ENCODE measurements at places on chromosomes 1 and 21.
A peak's percentile ranks its signal among the peaks of the same experiment; 100 is the strongest.

DNA sequence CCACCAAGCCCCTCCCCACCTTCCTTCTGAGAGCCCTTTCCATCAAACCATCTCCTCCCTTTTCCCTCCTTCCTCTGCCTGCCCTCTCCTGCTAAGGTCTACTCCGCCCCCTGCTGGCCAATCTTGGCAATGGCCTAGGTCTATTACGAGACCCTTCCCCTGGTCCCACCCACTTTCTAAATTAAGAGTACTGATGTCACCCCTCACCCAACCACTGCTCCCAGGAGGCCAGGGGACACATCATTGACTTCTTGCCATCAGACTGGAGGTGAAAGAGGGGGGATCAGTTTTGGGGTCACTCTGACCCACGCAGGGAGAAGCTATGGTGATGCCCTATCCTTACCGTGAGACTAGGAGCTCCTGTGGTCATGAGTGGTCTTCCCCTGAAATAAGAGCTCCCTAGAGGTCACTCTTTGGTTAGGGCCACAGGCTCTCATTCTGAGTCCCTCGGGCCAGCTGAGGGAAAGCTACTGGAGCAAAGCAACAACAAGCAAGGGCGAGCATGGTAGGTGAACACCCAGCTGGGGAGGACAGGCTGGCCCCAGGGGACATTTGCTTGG is 34.6 kb upstream of the S100A7 start:
- peak; percentile 35 for DNase-seq

GRCh38 chr1:188958461-188959115 is 1519.1 kb downstream of the BRINP3 start:
- no peak for DNase-seq

GRCh38 chr1:47533793-47534328 is 96.0 kb downstream of the FOXD2 start:
- no peak for DNase-seq

- no peak for DNase-seq
Measured at GRCh38 chr1:30149226-30149625, 574.2 kb downstream of the MATN1 start.

GRCh38 chr1:22754824-22755223 is 44.2 kb downstream of the EPHB2 start:
- DNase-seq, result no peak

- DNase-seq, result no peak
Measured at GRCh38 chr1:47522935-47523834, 85.3 kb downstream of the FOXD2 start.
